ENCODE measurements at places on chromosomes 7 and 10.

GRCh38 chr10:7123774-7124173 is 287.1 kb downstream of the SFMBT2 start:
- no peak for DNase-seq

DNA sequence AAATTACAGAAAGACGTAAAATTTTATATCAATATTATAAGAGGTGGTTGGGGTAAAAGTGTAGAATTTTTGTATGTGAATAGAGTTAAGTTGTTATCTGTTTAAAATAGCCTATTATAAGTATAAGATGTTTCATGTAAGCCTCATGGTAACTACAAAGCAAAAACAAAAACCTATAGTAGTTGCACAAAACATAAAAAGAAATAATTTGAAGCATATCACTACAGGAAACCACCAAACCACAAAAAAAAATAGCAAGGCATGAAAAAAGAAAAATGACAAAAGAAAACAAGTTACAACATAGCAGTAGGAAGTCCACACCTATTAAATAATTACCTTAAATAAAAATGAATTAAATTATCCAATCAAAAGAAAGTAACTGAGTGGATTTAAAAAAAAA is 12.4 kb upstream of the GSTK1 start:
- DNase-seq, result no peak

GRCh38 chr7:74141705-74142104 is 32.5 kb upstream of the EIF4H start:
- DNase-seq, result no peak

DNA sequence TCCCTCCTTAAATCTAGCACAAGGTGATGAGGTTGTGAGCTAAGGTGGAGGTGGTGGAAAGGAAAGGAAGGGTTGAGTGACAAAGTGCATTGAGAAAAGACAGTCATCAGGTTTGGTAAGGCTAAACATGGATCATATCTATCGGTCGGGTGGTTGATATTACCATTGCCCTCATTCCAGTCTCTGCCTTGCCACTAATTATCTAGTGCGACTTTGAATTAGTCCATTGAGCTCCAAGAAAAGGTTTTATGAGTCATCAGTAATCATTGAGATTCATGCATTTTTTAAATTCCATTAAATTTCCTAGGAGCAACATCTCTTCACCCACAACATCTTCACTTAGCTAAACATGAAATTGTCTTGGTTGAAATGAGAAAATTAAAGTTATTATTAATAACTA is 68.9 kb upstream of the FRMD4A start:
- no peak for DNase-seq

DNA sequence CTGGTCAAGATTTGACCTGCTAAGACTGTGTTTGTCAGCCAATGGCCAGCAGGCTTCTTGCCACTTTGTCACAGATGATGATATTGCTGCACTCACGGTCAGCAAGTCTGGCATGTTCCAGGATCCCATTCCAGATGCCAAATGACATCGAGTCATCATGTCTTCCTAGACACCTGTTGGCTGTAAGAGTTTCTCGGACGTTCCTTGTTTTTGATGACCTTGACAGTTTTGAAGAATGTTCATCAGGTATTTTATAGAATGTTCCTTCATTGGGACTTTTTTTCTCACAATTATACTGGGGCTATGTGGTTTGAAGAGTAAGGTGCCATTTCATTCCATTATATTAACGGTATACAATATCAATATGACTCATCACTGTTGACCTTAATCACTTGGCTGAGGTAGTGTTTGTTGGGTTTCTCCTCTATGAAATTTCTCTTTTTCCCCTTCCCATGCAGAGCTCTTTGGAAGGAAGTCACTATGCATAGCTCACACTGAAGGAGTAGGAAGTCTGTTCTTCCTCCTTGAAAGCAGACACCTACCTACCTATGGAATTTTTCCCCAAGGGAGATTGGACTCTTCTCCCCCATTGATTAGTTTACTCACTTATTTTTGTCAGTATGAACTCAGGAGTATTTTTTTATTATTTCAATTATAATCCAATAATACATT is 31.6 kb downstream of the HECW1 start:
- DNase-seq, result no peak

DNA sequence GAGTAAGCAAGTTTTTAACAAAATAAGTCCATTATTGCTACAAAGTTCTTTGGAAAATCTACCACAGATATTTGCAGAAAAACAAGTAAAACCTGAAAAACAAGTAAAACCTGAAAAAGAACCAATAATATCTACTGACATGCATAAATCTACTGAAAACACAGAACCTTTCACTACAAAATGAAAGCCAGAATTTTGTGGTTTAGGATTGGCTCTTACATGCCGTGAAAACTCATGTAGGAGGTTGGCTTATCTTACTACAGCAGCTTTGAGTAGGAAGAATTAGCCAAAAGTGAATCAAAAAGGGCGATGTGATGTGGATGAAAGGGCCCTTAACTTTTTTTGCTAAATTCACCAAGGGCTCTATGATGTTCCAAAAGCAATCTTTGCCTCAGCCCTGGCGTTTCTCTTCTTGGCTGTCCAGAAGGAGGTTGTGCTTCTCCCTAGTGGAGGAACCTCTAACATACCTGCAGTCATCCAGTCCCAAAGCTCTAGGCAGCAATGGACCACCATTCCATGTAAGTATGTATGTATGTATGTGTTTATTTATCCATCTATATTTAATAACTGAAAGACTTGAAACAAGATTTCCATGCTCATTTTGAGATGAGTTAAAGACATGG is 93.5 kb upstream of the ZNF804B start:
- DNase-seq, result no peak

GRCh38 chr10:47225219-47225927 is 74.6 kb upstream of the GDF10 start:
- no peak for DNase-seq

DNA sequence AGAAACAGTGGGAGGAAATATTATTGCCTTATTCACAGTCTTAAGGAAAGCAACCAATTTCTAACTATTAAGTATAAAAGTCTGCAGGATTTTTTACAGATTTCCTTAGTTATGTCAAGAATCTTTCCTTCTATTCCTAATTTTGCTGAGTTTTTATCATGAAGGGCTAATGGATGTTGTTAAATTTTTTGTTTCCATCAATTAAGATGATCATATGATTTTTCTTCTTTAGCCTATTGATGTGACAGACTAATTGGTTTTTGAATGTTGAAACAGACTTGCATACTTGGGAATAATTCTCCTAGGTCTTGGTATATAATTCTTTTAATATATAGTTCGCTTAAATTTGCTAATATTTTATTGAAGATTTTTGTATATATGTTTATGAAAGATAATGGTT is 569.1 kb upstream of the KCND2 start:
- no peak for DNase-seq

DNA sequence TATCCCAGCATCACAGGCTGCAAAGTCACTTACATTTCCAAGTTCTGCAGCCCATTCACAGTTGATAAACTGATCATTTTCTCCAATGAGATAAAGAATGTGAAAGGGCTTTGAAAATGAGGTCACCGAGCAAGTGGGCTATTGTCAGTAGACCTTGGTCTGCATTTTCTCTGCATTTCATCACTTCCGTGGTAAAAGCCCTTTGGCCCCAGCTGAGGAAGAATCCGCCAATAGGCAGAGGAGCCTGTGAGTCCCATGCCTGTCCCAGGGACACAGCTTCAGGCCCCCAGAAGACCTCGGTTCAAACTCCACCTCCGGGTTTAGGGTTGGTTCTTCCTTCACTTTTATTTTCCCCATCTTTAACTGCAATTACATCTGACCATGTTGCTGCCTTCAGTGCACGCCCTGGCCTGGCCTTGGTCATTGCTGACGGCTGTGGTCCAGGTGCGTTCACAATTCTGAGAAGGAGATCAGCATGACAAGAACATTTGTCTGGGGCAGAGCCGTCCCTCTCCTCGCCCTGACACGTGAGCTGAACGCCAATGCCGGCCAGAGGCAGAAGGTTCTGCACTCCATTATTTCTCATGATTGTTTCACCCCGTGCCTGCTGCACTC is 292.5 kb downstream of the TCERG1L start:
- no peak for DNase-seq

DNA sequence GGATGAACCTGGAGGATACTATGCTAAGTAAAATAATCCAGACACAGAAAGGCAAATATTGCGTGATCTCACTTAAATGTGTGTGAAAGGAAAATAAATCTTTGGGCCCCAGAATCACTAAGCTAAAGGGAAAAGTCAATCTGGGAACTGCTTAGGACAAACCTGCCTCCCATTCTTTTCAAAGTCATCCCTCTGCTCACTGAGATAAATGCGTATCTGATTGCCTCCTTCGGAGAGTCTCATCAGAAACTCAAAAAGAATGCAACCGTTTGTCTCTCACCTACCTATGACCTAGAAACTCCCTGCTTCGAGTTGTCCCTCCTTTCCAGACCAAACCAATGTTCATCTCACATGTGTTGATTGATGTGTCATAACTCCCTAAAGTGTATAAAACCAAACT is 40.1 kb upstream of the LAMB4 start:
- no peak for DNase-seq

DNA sequence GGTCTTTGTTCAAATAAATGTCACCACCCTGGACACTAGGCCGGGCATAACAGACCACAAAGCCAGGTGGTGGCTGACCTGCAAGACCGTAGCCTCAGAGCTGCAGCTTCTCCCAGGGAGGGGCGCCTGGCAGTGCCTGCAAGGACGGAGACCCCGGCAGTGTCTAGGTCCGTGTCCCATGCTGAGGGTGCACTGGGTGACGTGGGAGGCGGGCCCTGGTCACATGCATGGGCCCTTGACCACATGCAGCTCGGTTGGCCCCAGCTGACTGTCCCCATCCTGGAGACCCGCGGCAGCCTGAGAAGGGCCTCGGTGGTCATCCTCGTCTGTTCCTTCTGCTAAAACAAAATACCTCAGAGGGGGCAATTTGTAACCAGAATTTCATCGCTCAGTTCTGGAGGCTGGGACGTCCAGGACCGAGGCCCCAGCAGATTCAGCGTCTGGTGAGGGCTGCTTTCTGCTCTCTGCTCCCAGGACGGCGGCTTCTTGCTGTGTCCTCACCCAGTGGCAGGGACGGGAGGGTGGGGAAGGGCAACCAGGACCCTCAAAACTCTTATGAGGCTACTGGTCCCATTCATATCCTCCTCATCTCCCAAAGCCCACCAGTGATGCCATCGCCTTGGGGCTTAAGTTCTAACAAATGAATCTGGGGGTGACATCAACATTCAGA is 36.8 kb downstream of the PWWP2B start:
- no peak for DNase-seq

DNA sequence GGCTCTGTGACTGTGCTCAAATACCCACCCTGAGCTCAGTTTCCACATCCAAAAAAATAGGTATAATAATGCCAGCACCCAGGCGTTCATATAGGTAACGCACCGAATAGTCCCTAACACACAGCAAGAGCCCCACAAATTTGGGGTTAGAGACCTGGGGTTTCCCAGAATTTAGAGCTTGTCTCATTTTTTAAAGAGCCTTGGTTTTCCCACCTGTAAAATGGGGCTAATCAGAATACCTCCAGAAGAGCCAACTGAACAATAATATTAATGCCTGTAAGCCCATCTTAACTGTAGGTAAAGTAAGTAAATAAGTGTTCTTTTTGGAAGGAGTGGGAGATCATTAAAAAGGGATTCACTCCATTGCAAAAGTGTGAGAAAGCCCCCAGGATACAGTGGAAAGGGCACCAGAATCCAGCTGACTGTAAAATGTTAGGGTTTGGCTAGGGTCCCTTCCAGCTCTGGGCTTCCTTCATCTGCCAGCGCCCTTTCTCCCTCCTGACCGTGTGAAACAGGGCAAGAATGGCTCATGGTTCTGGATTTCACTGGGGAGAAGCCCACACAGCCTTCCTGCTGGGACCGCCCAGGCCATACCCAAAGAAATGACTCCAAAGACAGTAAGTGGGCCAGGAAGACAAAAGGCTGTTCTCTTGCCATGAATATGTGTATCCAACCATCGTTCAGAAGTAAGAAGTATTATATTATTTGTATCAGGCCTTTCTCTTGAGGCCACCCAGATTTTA is 2.1 kb downstream of the MTURN start:
- DNase-seq, result no peak

GRCh38 chr10:22615819-22616499 is 98.4 kb downstream of the PIP4K2A start:
- peak; percentile 32 for DNase-seq

DNA sequence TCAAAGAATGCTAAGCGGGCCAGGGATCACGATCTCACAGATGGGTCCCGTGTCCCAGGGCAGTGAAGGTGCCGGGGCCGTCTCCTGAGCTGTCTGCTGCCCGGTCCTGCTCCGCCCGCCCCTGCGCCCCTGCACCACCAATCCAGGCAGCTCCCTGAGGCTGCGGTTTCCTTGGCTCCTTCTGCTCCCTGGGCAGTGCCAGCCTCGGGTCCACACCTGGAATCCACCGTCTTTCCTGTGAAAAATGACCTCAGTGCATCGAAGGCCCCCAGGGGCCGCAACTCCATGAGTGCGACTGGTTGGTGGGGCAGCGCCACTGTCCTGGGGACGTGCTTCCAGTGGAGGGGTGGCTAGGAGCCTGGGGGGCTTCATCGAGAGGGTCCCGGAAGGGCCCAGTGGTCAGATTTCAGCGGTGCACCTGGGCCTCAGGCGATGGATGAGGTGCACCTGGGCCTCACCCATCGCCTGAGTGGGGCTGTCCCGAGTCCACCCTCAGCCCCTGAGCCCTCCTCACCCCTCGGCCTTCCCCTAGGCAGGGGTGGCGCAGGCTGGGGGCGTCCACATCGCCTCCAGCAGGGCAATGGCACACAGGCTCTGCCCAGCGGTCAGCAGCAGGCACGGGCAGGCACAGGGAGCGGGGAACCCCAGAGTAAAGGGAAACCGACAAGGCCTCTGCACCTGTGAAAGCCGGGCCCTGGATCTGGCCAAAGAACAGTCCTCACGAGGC is 27.2 kb downstream of the ADGRA1 start:
- no peak for DNase-seq

DNA sequence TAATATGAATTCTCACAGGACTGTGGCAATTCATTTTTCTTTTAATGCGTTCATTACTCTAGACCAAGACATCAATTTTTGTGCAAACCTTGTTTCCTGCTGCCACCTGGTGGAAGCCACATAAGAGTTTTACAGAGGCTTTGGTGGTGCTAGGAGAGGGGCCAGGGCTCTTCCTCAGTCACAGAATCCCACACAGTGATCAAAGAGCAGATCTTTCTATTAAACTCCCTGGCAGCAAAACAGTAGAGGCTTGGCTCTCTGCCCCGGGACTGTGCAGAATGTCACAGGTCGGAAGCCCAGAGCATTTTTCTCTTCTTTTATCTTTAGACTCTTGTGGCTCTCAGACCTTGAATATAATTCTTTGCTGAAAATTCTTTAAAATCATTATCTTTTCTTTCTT is 506.4 kb upstream of the C7orf33 start:
- DNase-seq, result no peak

- no peak for DNase-seq
Measured at GRCh38 chr10:80580638-80581468, 43.2 kb downstream of the SH2D4B start.

DNA sequence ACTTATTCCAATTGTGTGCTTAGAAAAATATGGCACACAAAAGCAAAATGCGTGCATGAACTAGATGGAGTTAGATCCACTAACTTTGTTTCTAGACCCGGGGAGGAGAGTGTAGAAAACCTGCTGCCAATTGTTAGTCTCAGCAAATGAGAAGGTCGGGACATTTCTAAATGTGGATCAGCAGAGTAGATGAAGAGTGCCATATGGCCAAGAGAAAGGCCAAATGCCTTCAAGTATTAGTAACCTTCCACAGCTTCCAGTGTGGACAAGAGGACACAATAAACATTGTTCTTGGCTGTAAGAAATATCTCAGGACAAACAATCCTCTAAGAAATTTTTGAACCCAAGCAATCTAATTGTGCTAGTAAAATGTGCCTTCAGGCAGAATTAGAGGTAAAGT is 690.3 kb downstream of the REEP3 start:
- DNase-seq, result no peak
